ENCODE measurements at places on chromosomes 7 and 10. TPM values are rescaled to one million over a fixed set of nuclear protein-coding genes. Genes with fewer than 3 reads are reported as not detected.

The MRC1 gene
- total RNA-seq: 0.05 TPM

DNA sequence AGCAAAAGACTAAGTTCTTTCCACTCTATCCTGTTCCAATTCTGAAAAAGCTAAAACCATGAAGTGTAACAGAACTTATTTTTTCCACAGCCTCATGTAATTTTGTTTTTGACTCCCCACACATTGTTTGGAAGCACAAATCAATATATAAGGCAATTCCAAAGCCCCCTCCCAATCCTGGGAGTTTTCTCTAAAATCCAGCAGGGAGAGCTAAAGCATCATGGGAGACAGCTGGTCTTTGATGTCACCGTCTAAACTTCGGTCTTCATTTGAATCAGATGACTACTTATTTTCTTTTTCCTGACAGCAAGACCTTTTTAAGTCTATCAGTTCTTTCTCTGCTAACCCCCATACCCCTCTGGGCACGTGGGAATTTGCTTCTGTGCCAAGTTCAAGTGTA is 33.3 kb upstream of the PON1 start:
- DNase-seq: no peak

DNA sequence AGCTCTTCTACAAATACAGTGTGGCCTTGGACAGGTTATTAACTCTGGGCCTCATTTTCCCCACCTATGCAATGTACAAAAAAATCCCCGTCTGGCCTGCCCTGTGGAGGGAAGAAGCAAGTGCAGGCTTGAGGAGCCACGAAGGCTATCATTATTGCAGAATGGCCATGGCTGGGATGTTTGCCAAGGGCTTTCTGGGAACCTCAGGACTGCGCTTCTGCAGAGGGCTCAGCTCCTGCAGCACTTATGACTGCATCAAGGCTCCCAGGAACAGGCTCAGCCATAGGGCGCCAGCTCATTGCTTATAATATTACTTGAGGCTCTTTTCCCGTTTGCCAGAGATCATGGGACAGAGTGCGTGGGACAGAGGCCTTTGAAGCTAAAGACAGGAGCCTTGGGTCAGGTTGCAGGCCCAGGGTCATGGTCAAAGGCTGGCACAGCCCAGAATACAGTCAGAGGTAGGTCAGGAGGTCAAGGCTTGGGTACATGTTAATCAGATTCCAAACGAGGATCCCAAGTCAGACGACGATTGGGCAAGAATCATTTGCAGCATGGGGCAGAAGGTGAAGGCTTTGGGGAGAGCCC is 20.6 kb upstream of the C10orf105 start:
- DNase-seq: no peak

The MTG1 gene
- total RNA-seq: 33.9 TPM

The DPP6 gene
- total RNA-seq: not detected

The LIPN gene
- not detected for total RNA-seq

- no peak for DNase-seq
These were observed 173.5 kb upstream of the SEMA3A start for GRCh38 chr7:84368122-84368521.

- no peak for DNase-seq
These were observed 318.6 kb downstream of the TCERG1L start for GRCh38 chr10:130992802-130993523.

- DNase-seq: no peak
These were observed 42.3 kb upstream of the HMX3 start for GRCh38 chr10:123093489-123093888.

- DNase-seq: no peak
These were observed 56.6 kb downstream of the CLRN3 start for GRCh38 chr10:127836176-127836575.

GRCh38 chr7:101212014-101212413 is 5.4 kb downstream of the PLOD3 start:
- DNase-seq: no peak

DNA sequence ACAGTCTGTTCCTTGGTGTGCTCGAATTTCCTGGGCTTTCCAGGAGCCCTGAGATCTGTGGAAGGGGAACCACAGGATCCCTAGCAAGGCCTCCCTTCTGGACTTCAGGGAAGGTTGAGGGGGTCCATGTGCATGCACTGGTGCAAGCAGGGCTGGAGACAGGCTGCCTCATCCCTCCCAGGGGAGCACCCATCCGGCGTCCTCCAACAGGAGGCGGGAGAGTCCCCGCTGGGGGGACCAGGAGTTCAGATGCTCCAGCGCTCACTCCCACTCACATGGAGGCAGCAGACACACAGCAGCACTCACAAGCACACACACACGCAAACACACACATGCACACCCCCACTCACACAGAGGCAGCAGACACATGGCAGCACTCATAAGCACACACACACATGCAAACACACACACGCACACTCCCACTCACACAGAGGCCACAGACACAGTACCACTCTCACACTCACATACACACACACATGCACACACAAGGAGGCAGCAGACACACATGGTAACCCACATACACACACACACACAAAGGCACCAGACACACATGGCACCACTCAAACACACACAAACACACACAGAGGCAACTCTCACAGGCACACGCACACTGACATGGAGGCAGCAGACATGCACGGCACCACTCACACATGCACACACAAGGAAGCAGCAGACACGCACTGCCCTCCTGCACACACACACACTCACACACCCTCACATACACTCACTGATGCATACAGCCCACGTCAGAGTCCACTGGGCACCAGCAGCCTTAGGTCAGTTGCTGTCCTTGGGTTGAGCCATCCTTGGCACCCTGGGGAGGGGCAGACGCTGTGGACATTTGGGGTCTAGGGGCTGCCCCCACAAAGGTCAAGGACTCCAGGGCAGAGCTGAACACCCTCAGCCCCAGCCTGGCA is 247.0 kb upstream of the PPP2R2D start:
- DNase-seq: no peak

DNA sequence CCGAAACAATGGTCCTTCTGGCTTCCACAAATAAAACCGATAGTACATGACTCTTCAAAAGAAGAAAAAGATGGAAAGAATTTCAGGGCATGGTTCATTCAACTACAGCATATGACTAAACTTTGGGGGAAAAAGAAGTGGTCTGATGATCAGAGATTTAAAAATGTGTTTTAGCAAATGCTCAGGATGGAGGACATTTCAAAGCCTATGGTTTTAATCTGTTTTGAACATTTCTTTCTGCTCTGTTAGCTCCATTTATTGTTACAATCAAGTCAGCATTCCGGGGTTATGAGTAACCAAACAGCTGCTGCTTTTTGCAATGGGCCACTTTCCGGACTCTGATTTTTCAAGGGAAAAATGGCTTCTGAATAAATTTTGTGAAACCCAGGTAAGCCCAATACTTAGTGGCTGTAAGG is 142.4 kb downstream of the CUBN start:
- no peak for DNase-seq

- DNase-seq: peak; percentile 20
These were observed 51.4 kb downstream of the PLPP4 start for GRCh38 chr10:120508393-120508792.

Measured in activated CD4-positive, alpha-beta memory T cell treated with anti-CD3 and anti-CD28 coated beads for 36 hours (primary cell).